DMS79 (cell line): ENCODE measurements at places on chromosomes 6 and 20.

- DNase-seq: no peak
Measured at GRCh38 chr6:37862992-37863391, 43.5 kb downstream of the ZFAND3 start.

DNA sequence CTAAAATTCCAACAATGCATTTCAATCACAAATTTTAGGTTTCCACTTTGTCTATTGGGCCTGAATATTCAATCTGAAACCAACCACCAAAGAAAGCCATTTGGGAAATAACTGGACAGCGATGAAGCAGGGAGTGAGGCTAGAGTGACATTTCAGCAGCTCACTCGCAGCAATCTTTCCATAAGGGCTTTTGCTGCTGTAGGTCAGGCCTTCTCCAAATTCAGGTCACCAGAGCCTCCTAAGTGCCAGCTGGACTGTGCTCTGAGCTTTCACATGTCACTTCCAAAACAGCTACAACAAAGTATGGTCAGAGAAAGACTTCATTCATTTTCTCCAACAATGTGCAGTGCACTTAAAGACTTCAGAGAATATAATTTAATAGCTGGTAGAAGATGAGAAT, 194.8 kb downstream of the FRK start:
- no peak for DNase-seq

DNA sequence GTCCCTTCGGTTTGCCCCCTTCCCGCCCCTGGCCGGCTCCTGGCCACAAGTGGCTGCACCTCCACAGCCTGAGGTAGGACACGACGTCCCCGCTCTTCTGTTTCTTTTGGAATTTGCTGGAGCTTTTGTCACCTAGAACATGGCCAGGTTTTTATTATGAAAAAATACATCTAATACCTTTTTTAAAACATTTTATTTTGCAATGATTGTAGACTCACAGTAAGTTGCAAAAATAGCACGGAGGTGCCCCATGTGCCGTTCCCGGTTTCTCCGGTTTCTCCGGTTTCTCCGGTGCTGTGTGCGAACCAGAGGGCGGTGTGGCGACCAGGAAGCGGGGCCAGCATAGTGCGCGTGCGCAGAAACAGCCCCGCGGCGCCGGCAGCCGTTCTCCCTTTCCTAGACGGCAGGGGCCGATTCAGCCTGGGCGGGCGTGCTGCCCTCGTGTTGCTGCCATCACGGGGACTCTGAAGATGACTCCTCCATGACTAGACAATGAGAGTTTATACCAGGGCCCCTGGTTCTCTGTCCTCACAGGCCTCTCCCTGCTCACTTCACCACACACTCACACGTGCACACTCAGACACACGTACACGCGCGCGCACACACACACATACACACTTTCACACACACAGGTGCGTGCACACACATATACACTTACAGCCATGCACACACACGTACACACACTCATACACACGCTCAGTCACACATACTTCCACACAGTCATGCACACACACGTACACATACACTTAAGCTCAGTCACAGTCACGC, 102.1 kb downstream of the TMEM242 start:
- DNase-seq: no peak

GRCh38 chr20:46400253-46400652, 6.2 kb downstream of the ELMO2 start:
- DNase-seq: no peak

DNA sequence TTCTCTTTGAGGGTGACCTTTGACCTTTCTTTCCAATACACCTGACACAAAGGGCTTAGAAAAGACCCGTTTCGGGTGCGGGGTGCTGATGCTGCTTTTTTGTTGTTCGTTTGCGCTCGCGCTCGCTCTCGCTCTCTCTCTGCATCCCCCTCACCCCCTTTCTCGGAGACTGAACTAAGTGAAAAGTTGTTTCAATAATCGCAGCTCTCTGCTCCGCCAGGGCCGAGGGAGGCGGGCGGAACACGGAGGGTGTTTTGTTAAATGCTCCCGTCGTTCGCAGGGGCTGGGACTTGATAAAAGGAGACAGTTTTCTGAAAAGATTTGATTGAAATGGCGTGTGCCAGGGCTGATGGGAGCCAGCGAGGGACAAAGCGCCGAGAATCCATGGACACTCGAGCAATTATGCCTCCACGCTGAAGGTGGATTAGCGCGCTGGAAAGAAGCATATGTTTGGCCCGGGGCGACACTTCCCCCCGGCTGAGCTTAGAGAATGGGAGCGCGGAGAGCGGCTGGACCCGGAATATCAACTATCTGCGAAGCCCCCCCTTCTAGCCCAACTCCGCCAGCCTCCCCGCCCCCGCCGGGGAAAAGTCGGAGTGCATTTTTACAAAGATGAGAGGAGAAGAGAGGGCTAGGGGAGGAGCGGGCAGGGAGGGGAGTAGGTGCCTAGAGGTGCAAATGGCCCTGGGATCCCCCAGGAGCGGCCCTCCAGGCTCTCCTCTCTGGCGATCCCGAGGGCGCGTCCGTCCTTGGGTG, 25.0 kb downstream of the TFAP2A start:
- DNase-seq: no peak

GRCh38 chr6:11253594-11253993, 21.1 kb upstream of the NEDD9 start:
- no peak for DNase-seq

GRCh38 chr6:80636689-80637088, 530.2 kb downstream of the BCKDHB start:
- no peak for DNase-seq

DNA sequence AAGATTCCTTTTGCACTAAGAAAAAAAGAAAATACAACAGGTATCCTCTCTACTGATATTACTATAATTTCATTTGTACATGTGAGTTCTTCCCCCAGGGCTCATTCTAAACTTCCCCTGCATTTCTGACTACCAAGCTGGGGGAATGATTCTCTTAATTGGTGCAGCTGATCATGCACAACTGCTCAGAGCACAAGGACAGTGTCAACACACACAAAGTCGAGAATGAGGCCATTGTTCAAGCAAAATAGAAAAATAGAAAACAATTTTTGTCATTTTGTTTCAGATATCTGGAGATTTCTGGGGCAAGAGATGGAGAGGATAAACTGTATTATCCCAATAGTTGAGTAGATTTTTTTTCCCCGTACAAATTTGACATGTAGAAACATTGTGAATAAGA, 236.3 kb downstream of the HAO1 start:
- DNase-seq: no peak

- peak; percentile 95 for DNase-seq
Measured at GRCh38 chr20:50536333-50536732, 26.1 kb downstream of the PTPN1 start.

DNA sequence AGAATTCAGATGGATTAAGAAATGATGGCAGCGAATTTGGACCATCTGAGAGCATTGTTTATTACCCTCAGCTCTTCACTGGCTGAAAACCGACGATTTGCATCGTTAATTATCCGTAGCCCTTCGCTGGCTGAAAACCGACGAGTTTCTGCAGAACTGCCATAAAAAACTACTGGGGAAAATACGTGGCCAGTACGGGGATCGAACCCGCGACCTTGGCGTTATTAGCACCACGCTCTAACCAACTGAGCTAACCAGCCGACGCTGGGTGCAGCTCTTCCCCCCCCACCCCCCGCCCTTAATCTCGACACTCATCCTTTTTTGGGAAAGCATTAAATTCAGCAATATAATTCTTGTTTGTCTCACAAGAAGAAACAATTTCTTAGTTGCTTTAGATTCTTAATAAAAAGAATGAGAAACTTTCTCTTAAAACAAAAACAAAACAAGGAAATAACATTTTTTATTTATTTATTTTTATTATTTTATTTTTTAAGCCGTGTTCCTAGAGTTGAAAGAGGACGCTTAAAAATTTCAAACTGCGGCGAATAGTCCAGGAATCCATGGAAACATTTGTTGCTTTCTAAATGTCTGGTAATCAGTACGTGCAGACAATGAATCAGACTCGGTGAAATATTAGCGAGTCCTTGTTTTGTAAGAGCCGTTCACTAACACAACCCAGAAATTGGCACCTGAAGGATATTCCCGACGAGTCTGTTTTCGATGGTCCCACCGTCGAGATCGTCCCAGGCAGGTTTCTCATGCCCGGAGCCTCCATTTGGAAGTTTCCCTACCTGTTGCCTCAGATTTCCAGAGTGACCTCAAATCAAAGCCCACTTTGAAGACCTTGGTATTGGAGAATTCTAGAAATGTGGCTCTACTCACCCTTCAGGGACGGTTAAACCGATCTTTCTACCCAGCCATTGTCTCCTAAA, 27.8 kb downstream of the PRSS16 start:
- DNase-seq: no peak

DNA sequence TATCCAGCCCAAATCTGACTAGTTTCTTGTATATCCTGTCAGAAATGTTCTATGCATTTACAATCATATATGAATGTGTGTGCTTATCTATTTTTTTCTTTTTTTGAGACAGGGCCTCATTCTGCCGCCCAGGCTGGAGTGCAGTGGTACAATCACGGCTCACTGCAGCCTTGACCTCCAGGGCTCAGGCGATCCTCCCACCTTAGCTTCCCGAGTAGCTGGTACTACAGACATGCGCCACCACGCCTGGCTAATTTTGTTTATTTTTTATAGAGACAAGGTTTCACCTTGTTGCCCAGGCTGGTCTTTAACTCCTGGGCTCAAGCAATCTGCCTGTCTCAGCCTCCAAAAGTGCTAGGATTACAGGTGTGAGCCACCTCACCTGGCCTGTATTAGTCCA, 3.0 kb upstream of the RAB44 start:
- DNase-seq: no peak

DNA sequence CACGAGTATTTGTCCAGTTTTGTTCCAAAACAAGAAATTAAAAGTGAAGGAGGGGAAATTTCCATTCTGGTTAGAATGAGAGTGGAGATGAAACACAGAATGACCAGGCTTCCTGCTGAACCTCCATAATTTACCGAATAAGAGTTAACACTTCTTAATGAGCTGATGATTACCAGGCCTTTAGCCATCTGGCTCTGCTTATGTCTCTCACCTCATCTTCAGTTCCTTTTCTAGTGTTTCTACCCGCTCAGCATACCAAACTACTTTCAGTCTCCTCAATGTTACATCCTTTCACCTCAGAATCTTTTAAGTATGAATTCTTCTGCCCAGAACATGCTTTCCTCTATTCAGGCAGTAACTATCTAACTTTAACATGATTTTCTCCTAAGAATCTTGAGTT, 209.0 kb upstream of the RSPO3 start:
- no peak for DNase-seq

DNA sequence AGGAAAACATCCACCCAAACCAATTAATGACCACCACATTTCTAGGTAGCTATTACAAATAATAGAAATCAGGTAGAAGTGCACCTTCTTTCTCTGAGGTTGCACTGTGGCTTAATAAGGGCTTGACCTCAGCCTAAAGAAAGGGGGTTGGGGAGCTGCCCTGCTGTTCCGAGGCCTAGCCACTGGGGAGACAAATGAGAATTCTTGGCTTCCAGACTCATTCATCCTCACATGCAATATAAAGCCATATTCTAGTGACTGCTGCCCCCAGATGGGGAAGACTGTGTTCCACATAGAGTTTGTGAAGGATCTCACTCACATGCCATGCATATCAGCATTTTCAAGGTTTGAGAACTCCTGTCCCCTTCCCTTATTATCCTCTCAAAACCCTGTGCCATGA, 22.9 kb downstream of the SAYSD1 start:
- no peak for DNase-seq
